ENCODE measurements at places on chromosomes 6 and 20. TPM values are rescaled to one million over a fixed set of nuclear protein-coding genes. Genes with fewer than 3 reads are reported as not detected.

- no peak for DNase-seq
Measured at GRCh38 chr6:3534599-3534998, 77.7 kb upstream of the SLC22A23 start.

DNA sequence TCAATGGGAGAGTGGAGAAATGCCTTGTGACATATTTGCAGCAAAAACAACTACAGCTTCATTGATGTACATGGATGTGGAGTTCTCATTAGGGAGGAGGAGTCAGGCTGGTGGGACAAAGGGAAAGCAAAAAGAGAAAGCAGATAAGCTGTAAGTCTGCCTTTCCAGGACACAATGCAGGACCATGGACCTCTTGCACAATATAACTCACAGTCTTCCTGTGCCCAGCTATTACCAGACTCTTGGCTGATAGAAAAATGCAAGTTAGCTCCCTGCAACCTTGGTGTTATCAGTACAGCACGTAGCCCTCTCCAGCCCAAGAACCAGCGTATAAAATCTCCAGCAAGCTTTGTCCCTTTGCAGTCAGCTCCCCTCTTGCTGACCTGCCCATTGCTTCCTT is 232.3 kb downstream of the NFATC2 start:
- no peak for DNase-seq

PLN gene
- 2,342 TPM for total RNA-seq

- no peak for DNase-seq
Measured at GRCh38 chr6:50973464-50973863, 154.8 kb downstream of the TFAP2B start.

GRCh38 chr20:24768201-24768636 is 180.8 kb upstream of the CST7 start:
- no peak for DNase-seq

GRCh38 chr6:36539814-36540568 is 7.3 kb downstream of the STK38 start:
- DNase-seq = no peak

GRCh38 chr6:31420546-31420945 is 17.2 kb downstream of the MICA start:
- DNase-seq = no peak

DNA sequence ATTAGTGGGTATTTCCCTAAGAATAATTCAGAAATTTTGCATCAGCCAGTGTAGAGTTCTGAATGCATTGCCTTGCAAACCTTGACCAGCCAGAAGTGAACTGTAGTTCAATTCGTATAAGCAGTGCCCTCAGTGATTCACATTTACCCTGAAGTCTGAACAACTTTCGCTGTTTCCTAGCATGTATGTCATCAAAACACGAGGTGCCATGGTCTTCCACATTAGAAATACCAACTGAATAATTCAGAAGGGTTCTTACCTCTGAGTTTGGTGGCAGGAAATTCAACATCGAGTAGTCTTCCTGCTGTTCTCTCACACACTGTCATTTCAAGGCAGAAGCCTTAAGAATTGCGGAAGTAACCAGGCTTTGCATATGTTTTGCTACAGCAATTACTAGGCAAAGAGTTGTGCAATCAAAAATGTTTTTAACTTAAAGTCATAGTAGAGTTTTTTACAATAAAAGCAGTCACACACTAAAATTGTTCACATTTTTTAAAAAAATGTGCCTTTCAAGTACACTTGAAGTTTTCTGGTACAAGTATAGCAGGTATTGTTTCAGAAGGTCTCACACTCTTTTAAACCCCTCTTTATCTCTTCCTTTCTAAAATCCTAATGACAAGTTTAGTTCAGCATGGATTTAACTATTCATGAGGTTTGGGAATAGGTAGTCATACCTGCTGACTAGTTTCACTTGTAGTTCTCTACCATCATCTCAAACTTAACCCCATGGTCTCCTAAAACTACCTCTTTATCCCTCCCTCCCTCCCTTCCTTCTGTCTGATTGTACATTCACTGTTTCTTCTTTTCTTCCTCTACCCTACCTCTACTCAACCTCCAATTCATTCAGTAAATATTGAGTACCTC is 118.3 kb downstream of the STXBP5 start:
- no peak for DNase-seq

GRCh38 chr6:25352285-25352684 is 73.1 kb downstream of the CARMIL1 start:
- no peak for DNase-seq

HRH3 gene
- total RNA-seq = not detected

GRCh38 chr6:8017276-8017701 is 46.9 kb downstream of the BLOC1S5 start:
- DNase-seq = no peak

MAS1 gene
- not detected for total RNA-seq

GRCh38 chr20:6169251-6169650 is 46.4 kb upstream of the FERMT1 start:
- no peak for DNase-seq

NTSR1 gene
- total RNA-seq = not detected

RRAGD gene
- 130 TPM for total RNA-seq

DNA sequence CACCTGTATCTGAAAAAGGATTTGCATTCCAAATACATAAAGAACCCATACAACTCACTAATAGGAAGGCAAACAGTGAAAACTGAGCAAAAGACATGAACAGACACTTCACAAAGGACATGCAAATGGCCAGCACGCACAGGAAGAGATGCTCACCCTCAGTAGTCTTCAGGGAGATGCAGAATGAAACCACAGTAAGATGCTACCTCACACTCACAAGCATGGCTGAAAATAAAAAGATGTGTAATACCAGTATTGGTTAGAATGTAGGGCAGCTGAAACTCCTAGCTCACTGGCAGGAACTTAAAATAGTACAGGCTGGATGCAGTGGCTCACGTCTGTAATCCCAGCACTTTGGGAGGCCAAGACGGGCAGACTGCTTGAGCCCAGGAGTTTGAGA is 64.6 kb downstream of the SNX5 start:
- DNase-seq = no peak

DNAAF9 gene
- total RNA-seq = 20.4 TPM

DNA sequence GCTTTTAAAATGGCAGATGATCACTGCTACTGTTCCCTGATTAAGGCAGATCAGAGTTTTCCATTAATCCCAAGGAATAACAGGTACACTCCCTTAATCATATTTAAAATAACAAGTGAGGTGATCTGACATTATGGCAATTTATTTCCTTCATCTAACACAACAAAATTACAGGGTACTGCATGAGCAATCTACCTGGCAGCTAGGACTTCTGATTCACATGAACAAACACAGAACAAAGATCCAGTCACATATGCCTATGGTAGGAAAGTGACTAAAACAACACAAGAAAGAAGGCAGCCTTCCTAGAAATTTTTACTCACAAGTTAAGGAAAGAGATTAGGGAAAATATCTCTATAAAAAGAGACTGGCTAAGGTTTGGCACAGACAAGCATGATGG is 33.2 kb downstream of the MAP7 start:
- DNase-seq = no peak

ZNF322 gene
- 13.2 TPM for total RNA-seq

- no peak for DNase-seq
Measured at GRCh38 chr20:36587388-36588070, 14.1 kb downstream of the TGIF2 start.

RCAN2 gene
- 258 TPM for total RNA-seq

C6orf58 gene
- not detected for total RNA-seq

DNA sequence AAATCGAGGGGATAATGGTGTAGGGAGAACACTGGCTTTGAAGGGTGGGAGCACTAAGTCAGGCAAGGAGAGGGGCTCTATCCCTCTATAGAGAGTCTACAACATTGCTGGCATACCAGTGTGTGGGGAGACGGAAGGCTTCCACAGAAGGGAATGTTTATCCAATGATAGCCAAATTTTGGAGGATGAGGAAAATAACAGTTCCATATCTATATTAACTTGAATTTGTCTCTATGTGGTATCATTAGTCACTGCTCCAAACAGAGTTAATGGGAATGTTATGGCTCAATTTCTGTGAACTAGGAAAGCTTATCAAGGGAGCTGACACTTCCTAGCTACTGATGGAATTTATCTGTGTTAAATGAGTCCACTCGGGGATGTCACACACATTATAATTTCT is 208.9 kb upstream of the PHACTR1 start:
- DNase-seq = no peak

- no peak for DNase-seq
Measured at GRCh38 chr6:38177882-38178583, 358.5 kb downstream of the ZFAND3 start.

GRCh38 chr6:105038259-105038658 is 81.4 kb downstream of the LIN28B start:
- no peak for DNase-seq

FANCE gene
- 3.4 TPM for total RNA-seq

HFE gene
- 5.2 TPM for total RNA-seq

OR2H2 gene
- total RNA-seq = not detected

LY6G5B gene
- 2.8 TPM for total RNA-seq

- DNase-seq = no peak
Measured at GRCh38 chr6:168615837-168616236, 174.9 kb downstream of the SMOC2 start.

DNA sequence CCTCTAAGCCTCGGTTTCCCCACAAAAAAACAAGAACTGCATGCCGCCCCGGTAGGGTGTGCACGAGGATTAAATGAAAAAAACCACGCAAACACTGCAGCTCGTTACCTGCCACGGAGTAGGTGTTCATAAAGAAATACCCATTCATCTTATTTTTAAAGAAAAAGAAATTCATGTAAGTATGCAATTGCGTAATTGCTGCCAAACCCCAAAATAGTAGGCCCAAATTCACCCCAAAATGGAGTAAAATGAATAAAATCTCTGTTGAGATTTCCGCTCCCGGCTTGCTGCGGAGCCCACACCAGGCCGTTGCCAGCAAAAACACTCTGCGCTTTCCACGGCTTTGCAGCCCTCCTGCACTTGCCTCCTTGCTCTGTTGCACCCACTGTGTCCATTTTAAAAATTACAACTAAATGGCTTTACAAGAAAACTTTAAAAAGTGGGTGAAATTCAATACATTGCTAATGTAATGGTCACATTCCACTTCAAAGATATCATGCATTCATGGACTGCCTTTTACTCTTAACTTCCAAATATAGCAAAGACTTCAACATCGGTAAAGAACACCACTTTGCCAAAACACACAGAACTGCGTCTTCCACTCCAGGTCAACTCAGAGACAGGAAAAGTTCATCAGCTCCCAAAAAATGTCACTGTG is 125.0 kb downstream of the ZMYND8 start:
- DNase-seq = no peak

DNA sequence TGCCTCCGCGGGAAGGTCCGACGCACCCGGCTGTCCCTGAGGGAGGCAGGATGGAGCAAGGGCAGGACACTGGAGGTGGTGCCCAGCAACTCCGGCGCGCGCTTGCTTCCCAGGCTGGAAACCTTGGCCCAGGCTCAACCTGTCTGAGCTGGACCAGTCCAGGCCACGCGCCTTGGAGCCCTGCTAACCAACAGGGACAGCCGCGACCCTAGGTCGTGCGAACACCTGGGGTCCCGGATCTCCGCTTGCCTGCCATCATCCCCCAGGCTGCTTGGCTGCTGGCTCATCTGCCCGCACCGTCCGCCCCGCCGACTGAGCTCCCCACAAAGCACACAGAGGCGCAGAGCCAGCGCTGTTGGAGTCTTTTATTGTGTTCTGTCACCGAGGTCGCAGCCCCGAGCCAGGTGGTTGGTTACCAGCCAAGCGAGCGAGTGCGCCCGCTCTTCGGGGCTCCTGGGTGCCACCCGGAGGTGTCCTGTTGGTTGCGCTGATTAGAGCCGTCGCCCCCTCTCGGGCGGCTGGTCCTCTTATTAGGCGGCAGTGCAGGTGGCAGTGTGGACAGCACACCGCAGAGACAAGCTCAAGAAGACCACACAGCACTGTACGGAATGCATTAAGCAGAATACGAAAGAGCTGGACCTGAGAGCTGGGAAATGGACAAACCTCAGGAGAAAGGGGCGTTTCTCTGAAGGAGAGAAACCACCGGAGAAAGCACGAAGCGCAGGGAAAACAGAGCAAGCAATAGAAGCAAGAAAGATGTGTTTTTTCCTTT is 3.8 kb downstream of the COL12A1 start:
- peak; percentile 64 for DNase-seq

GRCh38 chr6:113636357-113636824 is 220.8 kb upstream of the MARCKS start:
- DNase-seq = no peak

DNA sequence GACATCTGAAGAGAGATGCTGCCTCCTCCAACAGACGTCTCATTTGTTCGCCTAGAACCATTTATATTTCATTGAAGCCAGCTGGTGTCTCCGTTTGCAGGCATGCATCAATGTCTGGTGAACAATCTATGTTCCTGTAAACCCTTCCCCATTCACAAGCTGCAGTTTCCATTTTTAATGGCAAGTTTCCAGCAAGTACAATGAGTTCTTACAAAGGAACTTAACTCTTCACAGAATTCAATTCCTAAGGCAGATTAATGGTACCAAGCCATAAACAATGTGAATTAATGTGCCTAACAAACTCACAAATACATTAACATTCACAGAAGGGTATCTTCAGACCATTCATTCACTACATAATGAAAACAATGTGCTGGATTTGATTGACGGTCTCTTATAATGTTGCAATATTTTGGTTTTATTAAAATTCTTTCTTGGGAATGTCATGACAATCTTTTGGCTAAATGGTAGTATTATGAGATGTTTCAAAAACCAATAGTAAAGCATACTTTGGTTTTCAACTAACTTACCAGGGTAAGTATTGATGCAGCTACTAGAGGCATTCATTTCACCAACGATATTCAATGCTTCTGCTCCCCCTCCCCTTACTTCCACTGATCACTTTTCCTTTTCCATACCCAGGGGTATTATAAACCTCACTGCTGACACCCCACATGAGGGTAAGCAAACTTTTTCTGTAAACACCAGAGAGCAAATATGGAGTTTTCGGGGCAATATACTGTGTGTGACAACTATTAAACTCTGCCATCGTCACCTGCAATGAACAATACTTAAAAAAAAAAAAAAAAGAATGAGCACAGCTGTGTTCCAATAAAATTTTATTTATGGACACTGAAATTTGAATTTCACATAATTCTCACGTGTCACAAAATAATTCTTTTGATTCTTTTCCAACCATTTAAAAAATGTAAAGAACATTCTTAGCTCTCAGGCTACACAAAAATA is 4.2 kb downstream of the AKIRIN2 start:
- DNase-seq = no peak

SIRPA gene
- 19.5 TPM for total RNA-seq

DNA sequence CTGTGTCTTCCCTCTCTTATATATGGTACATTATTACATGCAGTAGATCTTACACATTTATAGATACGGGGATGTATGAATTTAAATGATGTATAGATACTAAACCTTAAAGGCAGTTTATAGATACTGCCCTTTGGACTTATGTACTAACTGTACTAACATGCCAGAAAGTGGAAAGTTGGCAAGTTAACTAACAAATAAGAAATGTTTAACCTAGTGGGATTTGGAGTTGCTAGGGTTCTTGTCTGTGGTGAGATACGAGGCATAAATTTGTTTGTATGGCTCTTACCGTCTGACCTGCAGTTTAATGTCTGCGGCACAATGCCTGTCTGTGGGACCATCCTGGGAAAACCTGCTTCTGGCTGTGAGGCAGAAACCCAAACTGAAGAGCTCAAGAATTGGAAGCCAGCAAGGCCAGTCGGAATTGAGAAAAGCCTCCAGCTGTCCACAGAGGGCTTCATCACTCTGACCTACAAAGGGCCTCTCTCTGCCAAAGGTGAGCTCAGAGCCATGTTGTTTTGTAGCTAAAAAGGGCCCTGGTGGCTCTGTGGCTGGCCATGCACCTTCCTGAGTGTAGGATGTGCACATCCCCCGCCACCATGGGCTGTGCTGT is 62.9 kb upstream of the SLC22A1 start:
- no peak for DNase-seq

- no peak for DNase-seq
Measured at GRCh38 chr6:123770247-123770949, 33.3 kb upstream of the NKAIN2 start.
